KG1 (cell line): ENCODE measurements at places on chromosomes 4 and X.

- no peak for DNase-seq
These were observed 79.2 kb upstream of the DKK2 start for GRCh38 chr4:107115185-107115847.

GRCh38 chr4:31548021-31548420 lies 827.9 kb downstream of the PCDH7 start:
- DNase-seq = no peak

GRCh38 chrX:152915541-152916241 lies 17.8 kb downstream of the ZNF185 start:
- no peak for DNase-seq

- no peak for DNase-seq
These were observed 589.2 kb downstream of the SH3BGRL start for GRCh38 chrX:81791086-81791485.

GRCh38 chr4:68346461-68346860 lies 3.4 kb downstream of the YTHDC1 start:
- DNase-seq = no peak

- no peak for DNase-seq
These were observed 70.5 kb upstream of the PRSS48 start for GRCh38 chr4:151206241-151207005.

DNA sequence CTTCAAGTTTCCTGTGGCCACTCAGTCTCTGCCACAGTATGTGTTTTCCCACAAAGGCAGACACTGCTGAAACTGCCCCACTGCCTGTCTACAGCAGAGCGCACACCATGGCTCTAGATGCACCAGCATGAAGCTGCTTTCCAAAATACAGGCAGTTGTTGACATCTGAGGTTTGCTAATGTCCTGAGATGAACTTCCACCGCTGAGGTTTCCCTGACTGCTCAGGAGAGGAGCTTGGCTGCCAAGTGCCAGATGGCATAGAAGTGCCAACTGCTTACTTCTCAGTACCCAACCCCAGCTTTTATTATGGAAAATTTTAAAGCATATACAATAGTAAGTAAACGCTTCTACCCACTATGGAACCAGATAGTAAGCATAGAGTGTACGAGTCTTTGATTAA lies 61.0 kb upstream of the EXOC1L start:
- DNase-seq = no peak

GRCh38 chrX:39487166-39487968 lies 610.4 kb downstream of the BCOR start:
- no peak for DNase-seq

DNA sequence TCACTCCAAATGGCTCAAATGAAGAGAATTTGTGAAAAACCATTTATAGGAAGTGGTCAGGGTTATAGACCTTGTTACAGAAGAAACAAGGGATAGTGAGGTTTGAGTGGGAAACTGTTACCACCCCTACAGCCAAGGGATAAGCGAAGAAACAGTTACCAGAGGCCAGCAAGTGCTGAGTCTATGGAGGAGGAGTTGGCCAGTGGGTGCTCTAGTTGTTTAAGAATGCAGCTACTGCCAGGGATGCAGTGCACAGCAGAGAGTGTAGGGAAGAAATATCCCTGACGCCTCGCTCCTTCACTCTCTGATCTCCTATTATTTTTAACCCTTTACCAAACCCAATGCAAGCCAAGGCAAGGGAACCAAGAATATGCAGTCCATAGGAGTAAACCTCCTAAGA lies 15.2 kb upstream of the SYTL4 start:
- no peak for DNase-seq

GRCh38 chr4:71860643-71861042 lies 76.8 kb upstream of the GC start:
- no peak for DNase-seq
